NCI-H748 treated with DMSO at 0.1 percent for 48 hours (cell line): ENCODE measurements at places on chromosomes 1 and 21.

DNA sequence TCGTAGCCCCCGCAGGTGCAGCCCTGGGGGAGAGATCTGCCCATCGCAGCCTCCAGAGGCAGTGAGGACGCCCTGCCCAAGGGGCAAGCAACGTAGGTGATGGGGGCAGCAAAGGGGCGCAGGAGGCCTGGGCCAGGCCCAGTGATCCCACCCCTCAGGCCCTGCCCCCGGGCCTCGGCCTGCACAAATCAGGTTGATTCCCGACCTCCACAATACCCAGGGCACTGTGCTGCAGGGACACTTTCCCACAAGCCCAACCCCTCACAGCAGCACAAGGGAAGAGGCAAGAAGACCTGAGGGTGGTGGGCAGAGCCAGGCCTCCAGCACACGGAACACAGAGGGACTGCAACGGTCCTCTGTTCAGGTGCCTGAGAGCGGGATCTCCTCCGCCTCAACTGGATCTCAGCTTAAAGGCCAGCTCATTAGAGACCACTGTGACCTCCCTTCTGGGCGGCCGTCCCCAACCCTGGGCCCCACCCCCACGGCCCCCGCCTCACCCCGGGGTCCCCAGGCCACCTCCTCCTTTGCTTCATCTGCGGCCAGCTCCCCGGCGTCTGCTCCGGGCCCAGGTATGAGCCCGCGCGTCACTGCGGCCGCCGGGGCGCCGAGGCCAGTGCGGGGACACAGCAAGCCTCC, 812 bp upstream of the ARF1 start:
- no peak for DNase-seq

GRCh38 chr1:117008656-117009055, 7.1 kb downstream of the CD101 start:
- DNase-seq = no peak

DNA sequence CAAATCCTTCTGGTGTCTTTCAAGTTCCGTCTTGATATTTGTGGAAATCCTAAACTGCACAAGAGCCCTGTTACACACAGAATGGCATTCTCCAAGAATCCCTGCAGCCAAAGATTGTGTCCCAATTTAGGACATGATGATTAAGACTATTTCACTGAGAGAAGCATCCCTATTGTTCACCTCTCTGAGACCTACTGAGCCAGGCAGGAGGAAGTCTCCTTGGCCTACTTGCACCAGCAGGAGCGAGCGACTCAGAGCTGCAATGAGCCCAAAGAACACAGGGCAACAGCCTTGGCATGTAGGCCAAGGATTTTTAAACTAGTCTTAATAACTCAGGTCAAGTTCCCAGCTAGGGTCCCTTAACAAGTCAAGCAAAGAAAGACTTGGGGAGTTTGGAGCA, 79.4 kb upstream of the RUNX1 start:
- DNase-seq = no peak

GRCh38 chr1:3558036-3558726, 53.1 kb downstream of the MEGF6 start:
- no peak for DNase-seq

DNA sequence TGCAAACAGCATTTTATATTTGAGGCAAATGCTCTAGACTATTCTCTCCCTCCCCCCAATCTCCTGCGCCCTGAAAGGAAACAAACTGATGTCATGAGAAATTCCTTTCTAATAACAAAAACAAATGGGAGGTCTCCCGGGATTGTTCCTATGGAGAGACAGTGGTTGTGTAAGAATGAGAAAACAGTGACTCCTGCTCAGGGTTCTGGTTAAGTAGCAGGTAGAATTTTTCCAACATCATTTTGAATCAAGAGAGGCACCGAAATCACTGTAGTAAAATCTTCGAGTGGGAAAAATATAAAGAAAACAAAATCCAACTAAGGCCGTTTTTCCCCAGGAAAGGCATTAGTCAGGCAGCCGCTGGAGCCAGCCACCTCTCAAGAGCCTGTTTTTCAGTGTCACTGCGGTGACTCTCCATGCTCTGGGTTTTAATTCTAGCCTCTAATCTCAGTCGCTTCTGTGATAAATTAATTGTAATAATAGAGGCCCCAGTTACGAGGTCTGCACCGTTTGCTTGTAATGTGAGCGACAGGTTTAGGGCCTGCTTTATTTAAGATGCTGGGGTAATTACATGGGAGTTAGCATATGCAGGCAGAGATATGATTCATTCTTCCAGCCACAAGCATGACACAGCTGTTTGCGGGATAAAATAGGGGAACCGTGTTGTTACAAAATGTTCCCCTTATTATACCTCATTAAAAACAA, 80.3 kb downstream of the RNF220 start:
- DNase-seq = no peak

DNA sequence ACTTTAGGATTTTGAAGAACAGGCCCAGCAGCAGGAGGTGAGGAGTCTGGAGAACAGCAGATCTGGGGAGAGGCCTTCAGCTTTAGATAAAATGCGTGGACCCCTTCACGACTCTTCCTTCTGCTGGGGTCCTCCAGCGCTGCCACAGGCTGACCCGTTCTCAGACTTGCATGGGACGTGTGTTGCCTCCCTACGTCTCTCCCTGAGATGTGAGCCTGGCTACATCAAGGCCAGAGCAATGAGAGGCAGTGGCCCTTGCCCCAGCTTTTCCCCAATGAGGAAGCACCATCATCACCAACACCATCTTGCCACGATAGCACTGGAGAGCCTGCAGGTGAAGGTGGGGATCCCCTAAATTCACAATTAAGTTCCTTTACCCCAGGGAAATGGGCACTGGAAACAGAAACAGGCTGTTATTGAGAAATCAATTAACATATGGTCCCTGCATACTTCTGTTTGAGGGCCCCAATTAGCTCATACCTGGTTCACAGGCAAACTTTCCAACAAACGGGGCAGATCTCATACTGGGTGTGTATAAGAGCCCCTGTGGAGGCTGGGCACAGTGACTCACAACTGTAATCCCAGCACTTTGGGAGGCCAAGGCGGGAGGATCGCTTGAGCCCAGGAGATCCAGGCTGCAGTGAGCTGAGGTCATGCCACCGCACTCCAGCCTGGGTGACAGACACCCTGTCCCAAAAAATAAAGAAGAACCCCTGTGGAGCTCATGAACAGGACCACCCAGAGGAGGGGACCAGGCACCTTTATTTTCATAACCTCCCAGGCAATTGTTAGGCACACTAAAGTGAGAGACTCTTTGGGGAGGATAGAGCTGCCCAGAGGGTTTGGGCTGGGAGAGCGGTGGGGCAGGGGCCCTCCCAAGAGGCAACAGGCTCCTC, 12.1 kb upstream of the ADAMTSL4 start:
- no peak for DNase-seq

DNA sequence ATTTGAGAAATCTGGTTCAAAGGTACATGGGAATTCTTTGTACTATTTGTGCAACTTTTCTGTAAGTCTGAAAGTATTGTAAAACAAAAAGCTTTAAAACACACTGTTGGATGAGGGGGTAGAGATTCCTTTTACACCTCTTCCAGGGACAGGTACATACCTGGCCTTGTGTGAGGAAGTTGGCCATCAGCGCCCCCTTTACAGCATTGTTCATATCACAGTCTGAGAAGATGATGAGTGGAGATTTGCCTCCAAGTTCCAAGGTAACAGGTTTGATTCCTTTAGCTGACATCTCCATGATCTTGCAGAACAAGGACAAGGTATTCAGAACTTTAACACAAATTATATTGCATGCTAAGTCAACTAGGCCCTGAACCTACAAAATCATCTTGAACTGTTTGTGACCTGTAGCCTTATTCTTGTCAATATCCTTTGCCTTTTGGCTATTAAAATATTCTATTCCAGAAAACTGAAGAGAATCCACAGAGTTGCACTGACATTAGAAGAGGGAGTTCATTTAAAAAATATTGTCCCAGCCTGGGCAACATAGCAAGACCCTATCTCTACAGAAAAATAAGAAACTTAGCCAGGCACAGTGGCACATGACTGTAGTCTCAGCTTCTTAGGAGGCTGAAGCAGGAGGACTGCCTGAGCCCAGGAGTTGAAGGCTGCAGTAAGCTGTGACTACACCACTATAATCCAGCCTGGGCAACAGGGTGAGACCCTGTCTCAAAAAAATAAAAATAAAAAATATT, 18.9 kb downstream of the ALDH9A1 start:
- no peak for DNase-seq

DNA sequence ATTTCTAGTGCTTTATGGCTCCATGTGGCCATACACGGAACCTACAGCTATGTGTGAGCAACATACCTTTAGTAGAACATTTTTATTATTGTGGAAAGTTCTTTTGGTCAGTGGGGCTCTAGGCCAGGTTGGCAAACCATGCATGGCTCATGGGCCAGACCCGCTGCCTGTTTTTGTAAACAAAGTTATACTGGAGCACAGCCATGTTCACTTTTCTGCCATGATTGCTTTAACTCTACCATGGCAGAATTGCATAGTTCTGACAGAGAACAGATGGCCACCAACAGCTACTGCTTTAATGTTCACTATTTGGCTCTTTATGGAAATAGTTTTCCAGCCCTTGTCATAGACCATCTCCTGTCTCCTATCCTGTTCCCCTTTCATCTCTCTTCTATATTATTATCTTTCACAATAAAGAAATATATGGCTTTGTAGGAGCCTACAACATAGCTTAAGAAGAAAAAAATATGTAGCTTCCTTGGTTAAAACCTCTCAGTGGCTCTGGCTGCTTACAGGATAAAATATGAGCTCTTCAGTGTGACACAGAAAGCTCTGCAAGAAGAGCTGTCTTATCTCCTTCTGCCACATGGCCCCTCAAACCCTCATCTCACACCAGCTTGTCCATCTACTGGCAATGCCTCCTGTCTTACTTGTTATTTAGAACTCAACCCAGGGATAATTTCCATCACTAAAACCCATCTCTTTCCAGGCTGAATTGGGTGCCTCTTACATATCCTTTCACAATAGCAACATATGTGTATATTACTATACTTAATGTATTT, 54.6 kb upstream of the RWDD3 start:
- DNase-seq = no peak

GRCh38 chr1:117177376-117177775, 33.4 kb downstream of the VTCN1 start:
- DNase-seq = no peak

- no peak for DNase-seq
Measured at GRCh38 chr1:200427744-200428143, 17.9 kb upstream of the ZNF281 start.

- DNase-seq = peak; percentile 14
Measured at GRCh38 chr1:115706587-115707425, 61.7 kb downstream of the CASQ2 start.

DNA sequence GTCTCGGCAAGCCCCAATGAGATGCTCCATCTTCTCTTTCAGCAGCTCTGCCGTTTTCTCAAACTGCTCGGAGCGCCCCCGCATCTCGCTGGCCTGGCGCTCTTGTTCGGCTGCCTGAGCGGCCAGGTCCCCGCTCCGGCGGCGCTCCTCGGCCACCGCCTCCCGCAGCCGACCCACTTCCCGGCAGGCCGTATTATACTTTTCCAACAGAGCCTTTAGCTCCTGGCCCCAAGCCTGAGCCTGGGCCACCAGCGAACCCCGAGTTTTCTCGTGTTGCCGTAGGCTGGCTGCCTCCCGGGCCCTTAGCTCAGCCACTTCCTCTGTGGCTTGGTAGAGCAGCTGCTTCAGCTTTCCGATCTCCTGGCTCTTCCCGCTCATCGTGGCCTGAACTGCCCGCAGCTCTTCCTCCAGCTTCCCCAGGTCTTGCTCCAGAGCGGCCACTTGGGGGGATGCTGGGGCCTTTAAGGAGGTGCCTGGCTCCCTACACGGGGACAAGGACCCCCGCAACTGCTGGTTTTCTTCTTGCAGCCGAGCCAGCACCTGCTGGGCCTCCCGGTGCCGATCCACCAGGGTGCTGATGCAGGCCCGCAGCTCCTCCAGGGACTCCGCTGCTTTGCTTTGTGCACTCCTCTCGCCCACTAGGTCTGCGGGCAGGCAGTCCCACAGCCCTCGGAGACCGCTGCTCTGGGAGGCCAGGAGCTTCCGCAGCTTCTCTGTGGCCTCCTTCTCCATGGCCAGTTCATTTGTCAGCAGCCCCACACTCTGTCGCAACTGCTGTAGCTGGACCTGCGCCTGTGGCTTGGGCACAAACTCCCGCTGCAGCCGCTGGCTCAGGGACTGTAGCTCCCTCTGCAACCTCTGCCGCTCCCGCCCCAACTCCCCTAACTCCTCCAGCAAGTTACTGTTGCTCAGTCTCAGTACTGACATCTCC, 13.4 kb upstream of the PIAS3 start:
- DNase-seq = no peak

DNA sequence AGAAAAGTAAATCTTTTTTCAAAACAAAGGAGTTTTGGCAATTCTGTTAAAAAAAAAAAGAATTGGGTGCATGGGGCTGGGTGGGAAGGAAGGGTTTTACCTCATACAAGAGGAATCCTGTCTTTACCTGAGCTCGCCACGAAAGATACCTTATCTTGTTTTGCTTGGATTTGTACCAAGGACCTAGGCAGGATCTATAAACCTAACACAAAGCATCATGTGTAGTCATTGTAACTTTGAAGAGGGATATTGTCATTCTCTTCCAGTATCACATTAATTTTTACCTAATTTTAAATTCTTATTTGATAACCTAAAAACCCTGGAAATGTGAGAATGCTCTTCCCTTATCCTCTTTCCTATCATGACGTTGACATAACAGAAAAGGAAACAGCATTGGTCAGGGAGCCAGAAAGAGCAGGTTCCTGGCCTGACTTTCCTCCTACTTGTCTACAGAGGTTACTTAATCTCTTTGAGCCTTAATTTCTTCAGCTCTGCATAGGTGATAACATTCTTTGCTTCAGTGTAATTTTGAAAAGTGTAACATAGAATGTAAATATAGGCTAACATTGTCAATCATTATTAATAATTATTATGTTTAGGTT, 4.0 kb upstream of the LAMC1 start:
- no peak for DNase-seq

- DNase-seq = no peak
Measured at GRCh38 chr21:43608225-43608624, 51.1 kb downstream of the HSF2BP start.

DNA sequence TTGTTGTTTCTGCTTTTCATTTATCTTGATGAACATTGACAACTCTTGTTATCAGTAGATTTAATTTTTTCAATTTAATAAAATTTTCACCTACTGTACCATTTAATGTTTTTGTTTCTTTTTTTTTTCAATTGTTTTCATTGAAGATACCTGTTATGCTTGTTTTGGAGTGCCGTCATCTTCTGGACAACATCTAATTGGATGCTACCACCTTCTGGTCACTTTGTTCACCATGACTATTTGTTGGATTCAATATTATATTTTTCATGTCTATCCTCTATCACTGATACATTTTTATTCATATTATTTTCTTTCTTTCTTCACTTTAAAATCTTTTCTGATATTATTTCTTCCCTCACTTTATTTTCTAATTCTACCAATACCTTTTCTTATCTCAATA, 14.0 kb downstream of the KRTAP21-2 start:
- DNase-seq = no peak

DNA sequence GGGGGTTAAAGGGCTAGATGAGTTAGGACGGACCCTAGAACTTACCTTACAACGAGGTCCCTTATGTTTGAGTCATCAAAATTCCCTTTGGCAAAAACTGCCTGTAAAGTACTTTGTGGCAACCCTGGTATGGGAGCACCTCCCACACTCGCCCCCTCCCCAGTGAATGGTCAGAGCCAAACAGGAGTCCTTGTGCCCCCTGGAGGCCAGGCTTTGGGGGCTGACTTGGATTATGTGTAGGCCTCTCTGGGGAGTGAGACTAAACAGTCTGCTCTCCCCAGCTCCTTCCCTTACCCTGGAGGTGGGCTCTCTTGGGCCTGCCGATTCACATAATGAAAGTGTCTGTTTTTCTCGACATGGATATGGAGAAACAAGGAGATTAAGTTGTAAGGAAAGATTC, 81.2 kb downstream of the ADCY10 start:
- DNase-seq = no peak
